ENCODE measurements at places on chromosomes 6 and 20.

DNA sequence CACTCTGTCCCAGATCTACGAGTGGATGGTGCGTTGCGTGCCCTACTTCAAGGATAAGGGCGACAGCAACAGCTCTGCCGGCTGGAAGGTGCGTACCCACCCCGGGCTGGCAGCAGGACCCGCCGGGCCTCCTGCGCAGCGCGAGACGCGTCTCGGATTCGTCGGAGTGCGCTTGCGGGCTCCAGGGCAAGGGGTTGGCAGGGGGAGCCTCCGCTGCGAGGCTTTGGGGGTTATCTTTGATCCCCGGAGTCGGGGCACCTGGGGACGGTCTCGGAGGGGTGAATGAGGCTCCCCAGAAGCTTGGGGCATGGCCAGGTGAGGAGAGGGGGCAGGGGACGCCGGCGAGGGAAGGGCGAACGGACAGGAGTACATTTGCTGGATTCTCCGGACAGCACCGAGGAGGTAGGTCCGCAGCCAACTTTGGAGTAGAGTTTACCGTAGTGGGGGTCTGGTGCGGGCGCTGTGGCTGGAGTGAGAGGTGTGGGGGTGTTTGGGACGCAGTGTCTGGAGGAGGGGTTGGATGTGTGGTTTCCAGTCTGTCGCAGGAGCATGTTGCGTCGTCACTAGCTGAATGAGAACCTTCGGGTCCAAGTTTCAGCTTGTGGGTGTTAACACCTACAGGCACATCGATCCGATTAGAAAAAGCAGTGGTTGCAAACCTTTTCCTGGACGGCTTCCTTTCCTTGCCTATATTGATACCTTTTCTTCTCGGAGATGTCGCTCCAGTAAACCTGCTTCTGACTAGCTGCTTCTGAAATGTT is 1.2 kb downstream of the FOXO3 start:
- DNase-seq = no peak

DNA sequence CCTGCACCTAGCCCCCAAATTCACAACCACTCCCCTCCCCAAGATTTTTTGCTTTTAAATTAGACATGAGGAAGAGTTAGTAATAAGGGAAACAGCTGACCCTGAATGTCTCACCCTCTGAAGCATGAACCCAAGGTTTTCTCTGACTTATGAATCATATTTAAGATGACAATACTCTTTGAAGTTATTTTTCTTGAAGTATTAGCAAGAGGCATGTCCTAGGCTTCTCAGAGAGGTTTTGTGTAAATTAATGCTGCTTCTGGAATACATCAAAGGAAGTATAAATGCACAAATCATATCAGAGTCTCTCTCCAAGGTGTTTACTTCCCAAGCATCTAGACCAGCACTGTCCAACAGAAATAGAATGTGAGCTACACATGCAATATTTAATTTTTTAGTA is 408.1 kb upstream of the MARCKS start:
- DNase-seq = no peak

DNA sequence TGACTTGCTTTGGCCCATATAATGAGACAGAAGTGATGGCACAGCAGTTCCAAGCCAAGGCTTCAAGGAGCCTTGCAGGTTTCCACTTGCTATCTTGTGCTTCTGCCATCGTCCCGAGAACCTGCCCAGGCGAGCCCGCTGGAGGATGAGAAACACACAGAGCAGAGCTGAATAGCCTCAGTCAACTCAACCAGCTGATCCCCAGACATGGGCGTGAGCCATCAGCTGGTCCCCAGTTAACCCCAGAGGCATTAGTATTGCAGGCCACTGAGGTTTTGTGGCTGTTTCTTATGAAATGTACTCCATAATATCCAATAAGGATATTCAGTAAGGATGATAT is 81.7 kb upstream of the SHLD1 start:
- no peak for DNase-seq

- DNase-seq = no peak
These were observed at the start of gene ASIP for GRCh38 chr20:34240693-34241615. Gene ASIP (plus strand): TSS chr20:34241423. CDS start chr20:34260375, 18,952 bp downstream.

GRCh38 chr6:83470001-83470400 is 39.1 kb upstream of the ME1 start:
- no peak for DNase-seq

- DNase-seq = no peak
These were observed 227.0 kb upstream of the ECI2 start for GRCh38 chr6:4362326-4362725.

DNA sequence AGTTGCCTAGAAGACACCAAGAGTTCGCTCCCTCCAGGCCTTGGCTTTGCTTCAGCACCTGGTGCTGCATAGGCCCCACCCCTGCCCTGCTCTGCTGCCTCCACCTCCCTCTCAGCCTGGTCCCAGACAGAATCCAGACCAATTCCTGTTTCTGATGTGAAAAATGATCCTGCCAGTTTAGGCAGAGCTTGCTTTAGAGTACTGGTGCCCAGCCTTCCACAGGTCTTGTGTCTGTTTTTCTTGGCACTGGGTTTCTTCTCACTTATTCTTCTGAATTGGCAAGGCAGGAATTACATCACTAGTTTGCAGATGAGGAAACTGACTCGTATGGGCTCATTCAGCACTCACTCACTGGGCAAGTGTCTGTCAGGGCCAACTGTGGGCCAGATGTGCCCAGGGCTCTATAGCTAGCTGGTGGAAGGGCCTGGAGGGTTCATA is 53.0 kb downstream of the HLA-A start:
- no peak for DNase-seq

- no peak for DNase-seq
These were observed 32.4 kb upstream of the NOP56 start for GRCh38 chr20:2619961-2620595.

GRCh38 chr6:125251516-125252220 is 50.1 kb downstream of the HDDC2 start:
- no peak for DNase-seq

DNA sequence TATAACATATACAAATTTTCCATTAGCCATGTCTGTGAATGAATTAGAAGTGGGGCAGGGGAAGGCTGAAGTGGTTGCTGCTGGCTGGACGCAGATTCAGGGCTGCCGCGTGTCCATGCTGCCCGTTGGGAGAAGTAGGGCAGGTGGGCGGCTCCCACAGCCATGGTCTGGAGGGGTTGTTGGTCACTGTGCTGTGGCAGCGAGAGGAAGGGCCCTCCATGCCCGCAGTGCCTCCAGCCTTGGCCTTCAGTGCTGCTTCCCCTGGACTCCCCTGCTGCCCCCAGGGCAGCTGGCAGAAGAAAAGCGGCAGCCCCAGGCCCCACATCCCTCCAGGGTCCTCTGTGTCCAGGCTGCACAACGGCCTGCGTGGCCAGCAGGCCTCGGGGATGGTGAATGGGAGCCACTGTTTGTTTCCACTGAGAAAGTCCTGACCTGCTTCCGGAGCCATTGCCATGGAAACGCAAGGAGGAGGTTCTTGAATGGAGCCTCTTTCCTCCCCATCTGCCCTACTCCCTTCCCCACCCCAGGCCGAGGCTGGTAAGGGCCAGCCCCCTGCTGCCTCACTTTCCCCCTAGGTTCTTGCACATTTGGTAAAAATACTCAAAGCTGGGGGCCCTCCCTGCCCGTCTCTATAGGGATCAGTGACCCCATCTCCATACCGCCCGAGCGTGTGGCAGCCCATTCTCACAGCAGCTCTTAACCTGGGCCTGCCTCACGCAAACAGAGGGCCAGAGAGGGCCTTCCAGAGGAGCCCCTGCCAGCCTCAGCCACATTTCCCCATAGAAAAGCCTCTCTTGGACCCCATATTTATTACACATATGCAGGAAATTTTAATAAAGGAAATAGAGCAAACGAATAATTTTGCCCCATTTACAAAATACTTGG is 113.3 kb downstream of the SASH1 start:
- no peak for DNase-seq

DNA sequence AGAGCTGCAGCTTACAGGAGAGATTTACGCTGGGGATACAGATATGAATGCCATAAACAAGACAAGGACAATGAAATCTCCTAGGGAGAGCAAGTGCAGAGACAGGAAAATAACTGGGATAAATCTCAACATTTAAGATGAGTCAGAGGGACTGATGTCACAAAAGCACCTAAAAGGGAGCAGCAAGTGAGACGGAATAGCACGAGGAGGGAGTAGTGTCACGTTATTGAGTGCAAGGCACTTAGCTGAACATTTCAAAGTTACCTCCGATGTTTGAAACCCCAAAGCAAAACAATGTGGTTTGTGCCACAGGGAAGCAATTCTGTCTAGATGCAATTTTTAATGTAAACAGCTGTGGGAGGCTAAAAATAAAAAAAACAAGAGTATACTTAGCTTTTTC is 1131.7 kb upstream of the EYS start:
- DNase-seq = no peak

DNA sequence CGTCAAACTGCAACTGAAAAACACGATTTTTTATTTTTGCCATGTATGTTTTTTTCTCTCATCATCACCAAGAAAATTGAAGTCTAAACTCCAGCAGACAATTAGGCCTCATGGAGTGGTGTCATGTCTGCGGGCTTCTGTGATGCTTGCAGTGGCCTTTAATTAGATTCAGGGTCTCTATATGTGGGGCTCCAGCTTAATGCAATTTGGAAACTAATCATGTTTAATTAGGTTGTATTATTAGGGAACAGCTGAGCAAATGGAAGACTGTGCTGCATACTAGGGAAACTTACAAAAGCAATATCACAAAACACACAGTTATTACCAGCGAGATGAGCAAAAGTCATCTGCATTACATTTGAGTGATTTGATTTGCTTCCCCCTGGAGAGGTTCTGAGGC is 132.9 kb upstream of the PMEPA1 start:
- no peak for DNase-seq

DNA sequence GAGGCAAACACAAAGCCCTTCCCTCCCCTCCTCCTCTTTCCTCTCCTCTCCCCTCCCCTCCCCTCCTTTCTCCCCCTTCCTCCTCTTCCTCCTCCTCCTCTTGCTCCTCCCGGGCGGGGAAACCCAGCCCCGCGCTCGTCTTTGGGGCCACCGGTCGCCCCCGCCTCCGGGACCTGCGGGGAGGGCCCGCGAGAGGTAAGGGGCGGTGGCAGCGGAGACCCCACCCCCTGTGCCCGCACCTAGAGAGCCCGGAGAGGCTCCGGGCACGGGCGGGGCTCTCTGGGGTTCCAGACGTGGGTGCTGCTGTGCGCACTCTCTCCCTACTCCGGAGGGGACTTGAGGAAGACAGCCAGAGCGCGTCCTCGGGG is at the start of gene RIN2:
TSS of gene RIN2 (plus strand) at position 126 of the 368 bp plus-strand sequence. CDS start 131,344 bp downstream, outside the sequence.
- no peak for DNase-seq

GRCh38 chr20:47263465-47264084 is 92.9 kb downstream of the ZMYND8 start:
- no peak for DNase-seq

DNA sequence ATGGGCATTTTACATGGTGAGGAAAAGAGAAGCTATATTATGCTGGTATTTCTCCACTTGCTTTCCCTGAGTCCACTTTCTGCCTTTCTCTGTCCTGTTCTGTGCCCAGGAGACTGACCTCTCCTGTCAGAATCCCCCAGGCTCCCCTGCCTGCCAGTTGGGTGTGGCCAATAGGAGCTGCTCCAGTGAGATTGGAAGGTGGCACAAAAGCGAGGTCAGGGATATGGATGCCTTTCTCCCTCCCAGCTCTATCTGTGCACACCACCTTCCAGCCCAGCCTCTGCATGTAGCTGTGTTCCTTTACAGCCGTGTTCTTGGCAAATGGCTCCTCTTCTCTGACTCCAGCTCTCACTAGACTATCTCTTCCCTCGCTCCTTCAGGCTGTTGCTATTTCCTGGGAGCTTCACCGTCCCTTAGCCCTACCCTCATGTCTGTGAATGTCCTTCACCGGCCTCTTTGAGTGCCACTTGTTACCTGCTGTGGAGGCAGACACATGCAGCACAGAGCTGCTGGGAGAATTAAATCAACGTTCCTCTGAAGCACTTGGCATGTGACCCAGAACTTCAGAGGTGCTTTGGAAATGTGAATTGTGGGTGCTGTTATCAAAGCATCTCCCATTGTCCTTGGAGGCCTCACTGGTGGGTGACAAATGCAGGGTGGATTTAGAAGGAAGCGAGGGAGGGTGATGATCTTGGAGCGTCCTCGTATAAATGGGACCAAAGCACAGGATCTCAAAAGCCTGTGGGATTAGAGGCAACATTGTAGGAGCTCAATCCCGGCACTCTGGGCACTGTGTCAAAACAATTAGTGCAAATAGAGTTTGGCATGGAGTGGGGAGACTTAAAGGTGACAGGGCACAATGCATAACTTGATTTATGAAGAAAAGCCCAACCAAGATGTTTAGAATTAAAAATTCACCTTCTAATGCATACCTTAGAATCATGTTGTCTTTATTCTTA is 28.9 kb upstream of the RALGAPA2 start:
- no peak for DNase-seq

GRCh38 chr20:2350606-2351005 is 30.1 kb upstream of the TGM6 start:
- no peak for DNase-seq

GRCh38 chr20:44153636-44154043 is 33.3 kb downstream of the JPH2 start:
- DNase-seq = no peak
